AML-193 (cell line): ENCODE measurements at places on chromosomes 4 and X.

GRCh38 chr4:109051054-109051453, 251.4 kb downstream of the COL25A1 start:
- no peak for DNase-seq

DNA sequence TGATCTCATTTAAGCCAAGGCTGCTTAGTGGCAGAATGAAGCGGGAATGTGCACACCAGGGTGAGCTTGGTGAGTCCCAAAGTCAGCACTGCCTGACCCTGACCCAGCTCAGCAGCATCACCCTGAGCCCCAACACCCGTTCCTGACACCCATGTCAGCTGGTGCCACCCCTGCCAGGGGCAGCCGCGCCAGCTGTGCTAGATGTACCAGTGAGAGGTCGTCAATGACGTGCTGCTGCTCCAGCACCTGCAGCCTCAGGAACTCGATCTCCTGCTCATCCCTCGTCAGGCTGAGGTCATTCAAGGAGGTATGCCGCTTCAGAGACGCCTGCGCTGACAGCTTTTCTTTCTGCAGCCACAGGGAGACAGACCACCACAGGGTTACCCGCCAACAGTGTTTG, 61.7 kb upstream of the C4orf50 start:
- DNase-seq = no peak

DNA sequence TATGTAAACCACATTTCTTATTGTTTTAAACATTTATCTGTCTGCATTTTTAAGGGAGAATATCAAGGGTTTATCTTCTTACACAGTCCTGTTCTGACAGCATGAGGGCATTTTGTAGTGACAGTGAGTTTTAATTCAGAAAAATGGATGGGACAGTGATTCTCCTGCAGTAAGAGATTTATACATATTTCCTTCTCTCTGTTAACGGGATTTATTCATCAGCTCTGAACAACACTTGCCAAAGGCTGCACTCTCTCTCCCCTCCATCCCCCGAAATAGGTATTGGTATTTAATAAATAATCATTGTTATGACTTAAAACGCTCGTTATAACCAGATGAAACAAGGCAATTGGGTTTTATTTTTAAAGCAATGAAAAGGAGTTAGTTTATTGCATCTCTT, 410.9 kb downstream of the STIM2 start:
- no peak for DNase-seq

DNA sequence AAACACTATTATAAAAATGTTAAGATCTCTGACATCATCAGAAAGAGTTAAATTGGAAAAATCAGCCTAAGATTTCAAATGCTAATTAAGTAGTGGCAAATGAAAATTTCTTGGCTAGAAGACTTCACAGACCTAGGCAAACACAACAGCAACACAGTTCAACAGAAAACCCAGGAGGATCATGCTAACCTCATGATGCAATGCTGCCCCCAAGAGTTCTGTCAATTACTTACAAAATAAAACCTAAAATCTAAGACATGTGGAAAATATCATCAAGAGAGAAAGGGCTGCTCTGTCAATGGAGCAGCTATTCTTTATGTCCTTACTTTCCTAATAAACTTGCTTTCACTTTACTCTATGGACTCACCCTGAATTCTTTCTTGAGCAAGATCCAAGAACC, 21.0 kb downstream of the S100G start:
- peak; percentile 23 for DNase-seq

DNA sequence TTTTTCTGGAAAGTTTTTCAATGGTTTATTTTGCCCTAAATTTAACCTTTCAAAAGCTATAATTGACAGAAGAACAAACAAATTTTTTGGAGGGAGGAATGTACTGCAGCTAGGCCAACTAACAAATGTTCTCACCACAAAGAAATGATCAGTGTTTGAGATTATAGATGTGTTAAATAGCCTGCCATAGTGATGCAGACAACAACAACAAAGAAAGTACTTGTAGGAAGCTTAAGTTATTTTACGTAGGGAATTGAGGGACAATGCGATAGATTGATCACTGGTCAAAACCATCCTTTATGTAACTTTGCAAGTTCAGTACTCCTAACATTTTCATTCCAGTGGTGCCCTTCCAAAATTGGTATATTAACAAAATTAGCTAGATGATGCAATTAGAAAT, 340.4 kb downstream of the SH3BGRL start:
- DNase-seq = no peak

- no peak for DNase-seq
Observed at GRCh38 chr4:8507624-8508023, 67.0 kb downstream of the TRMT44 start.
